ENCODE measurements at places on chromosomes 16 and 17.
A peak's percentile ranks its signal among the peaks of the same experiment; 100 is the strongest.

DNA sequence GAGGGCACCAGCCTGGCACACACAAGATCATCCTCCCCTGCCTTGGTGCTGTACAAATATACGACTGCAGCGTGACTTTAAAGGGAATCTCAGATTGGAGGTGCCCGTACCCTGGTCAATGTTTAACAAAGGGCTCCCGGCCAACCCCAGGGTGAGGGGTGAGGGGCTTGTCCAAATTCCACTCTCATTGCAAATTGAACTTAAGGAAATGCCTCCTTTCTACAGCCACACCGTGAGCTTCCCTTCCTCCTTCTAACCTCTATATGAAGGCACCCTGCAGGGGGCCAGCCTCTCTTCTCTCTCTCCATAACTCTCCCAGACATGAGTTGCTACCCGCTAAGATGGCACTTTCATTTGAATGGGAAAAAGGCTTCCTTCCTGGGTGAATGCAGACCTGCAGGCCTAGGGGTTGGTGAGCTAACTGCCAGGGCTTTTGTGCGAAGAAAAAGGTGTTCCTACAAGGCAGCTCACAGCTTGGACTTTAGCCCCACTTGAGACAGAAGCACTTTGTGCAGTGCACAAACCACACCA lies 76.6 kb downstream of the IRF8 start:
- DNase-seq, result no peak

DNA sequence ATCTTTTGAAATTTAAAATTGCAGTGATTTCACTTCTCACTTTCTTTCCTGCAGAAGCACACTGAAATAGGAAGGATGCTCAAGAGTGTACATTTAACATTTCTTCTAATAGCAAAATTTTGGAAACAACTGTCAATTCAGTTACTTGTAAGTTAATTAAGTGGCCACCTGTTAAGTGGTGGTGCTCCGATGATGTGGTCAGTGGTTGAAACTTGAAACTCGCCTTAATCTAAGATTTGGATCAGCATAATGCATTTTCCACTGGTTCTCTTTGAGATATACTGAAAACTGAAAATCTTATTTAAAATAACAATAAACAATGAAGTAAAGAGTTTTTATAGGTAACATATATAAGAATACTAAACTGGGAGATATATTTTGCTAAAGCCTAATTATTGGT lies 7.0 kb upstream of the MYH8 start:
- no peak for DNase-seq

DNA sequence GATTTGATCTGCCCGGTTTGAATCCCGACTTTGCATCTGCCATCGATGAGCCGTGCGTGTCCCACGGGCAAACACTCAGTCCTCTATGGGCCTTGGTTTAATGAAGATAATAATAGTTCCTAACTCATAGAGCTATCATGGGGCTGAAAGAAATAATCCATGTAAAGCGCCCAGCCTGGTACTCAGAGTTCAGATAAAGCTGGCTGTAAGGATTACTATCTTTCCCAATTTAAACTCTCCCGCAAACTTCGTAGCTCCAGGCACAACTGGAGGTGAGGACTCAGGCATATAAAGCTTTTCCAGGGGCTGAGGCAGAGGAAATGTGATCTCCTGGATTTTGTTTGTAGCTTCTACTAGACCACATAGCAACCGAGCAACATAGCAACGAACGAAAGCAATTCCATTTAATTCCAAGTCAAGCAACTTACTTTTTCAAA lies 16.3 kb downstream of the ALOX15 start:
- no peak for DNase-seq

GRCh38 chr17:61456688-61457225 lies 4.5 kb downstream of the TBX4 start:
- DNase-seq, result no peak

DNA sequence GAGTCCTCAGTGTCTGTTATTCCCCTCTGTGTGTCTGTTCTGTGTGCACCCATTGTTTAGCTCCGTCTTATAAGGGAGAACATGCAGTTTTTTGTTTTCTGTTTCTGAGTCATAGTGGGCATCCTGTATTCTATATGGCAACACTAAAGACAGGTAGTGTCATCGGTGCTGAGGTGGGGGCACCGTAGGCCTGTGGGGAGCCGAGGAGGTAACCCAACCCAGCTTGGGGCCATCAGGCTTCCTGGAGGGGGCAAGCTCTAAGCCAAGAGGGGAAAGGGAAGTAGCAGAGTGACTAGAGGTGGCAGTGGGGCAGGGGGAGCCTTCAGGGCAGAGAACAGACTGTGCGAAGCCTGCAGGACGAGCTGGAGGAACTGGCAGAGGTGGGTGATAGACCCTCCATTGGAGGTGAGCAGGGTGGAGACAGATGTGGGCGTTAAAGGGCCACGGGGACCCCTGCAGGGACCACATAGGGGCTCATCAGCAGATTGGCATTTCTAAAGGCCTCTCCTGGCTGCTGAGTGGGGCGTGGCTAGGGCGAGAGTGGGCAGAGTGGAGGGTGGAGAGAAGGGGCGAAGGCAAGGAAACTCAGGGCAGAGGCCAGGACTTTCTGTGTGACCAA lies 36.5 kb downstream of the CPNE2 start:
- no peak for DNase-seq

DNA sequence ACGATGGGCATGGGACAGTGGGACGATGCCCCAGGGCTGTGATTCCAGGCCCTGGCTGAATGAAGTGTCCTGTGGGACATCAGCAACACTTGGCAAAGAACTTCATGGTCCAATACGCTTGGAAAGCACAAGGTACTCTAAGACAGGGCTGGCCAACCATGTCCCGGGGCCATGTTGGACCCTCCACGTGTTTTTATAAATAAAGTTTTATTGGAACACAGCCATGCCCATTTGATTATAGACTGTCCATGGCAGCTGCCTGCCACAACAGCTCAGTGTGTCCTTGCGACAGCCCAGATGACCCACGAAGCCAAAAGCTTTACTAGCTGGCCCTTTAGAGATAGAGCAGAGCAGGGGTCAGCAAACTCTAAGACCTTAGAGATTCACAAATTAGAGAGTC lies 282.1 kb downstream of the C16orf95 start:
- no peak for DNase-seq

GRCh38 chr16:22356930-22357634 lies 17.3 kb downstream of the CDR2 start:
- no peak for DNase-seq

DNA sequence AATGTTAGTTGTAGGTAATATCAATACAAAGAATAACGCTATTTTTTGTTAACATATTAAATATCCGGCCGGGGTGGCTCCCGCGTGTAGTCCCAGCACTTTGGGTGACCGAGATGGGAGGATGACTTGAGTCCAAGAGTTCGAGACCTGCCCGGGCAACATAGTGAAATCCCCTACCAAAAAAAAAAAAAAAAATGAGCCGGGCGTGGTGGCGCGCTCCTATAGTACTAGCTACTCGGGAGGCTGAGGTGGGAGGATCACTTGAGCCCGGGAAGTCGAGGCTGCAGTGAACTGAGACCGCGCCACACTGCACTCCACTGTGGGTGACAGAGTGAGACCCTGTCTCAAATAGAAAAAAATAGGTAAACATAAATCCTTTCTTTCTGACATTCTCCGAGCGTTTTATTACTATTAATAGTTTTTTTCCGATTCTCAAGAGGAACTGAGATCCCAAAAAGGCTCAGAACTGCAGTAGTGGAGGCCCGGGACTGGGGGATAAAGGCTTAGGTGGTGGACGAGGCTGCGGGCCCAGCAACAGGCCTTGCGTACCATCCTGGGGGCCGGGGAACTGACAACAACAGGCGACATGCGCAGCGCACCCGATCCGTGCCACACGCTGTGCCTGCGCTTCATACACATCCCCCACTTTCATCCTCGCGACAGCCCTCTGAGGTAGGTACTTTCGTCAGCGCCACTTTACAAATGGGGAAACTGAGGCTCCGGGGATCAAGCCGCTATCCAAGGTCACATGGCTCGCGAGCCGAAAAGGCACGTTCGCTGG lies 919 bp downstream of the N4BP1 start:
- no peak for DNase-seq

GRCh38 chr17:64063088-64063487 lies 42.7 kb upstream of the ICAM2 start:
- no peak for DNase-seq

- DNase-seq, result no peak
Measured at GRCh38 chr16:28062261-28062846, 1.2 kb downstream of the GSG1L start.

GRCh38 chr16:23052908-23053580 lies 96.2 kb downstream of the USP31 start:
- DNase-seq, result no peak

GRCh38 chr17:15659236-15659635 lies 24.9 kb downstream of the TRIM16 start:
- DNase-seq, result no peak

DNA sequence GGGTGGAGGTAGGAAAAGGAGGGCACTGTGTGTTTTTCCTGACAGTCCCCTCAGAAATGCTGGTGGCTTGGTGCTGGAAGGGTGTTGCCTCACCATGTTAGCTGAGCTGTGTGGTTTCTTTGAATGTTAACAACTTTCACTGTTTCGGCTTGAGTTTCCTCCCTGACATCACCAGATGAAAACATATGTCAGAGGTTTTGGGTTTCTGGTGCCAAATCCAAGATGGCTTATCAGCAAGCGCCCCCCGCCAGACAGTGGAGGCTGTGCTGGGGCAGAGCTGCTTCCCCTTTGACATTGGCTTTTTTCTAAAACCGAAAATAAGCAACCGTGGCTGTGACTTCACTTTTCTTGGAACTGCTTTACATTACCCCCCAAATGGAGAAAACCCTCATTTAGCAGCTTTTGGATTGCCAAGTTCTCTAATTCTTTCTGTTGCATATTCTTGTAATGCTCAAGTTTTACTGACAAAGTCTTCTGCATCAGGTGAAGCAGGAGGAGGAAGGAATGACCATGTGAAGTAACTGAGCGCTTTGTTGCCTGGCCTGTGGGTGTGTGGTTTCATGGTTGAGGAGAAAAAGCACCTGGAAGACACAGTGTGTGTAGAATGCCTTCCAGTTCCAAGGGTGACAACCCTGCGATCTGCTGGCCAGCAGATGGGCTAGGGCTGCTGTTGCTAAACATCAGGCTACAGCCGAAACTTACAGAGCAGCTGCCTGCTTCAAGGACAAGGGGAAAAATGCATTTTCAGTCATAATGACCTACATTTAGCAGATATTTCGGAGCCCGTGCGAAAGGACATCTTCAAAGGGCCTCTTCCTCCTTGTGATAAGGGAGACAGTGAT lies 9.7 kb downstream of the RMI2 start:
- DNase-seq, result no peak

- DNase-seq, result peak; percentile 70
Measured at GRCh38 chr17:43021741-43022512, at the start of gene VAT1. VAT1 (minus strand) TSS chr17:43022385; CDS start chr17:43022322, 63 bp downstream.

GRCh38 chr16:67481561-67482232 lies 740 bp upstream of the ATP6V0D1 start:
- no peak for DNase-seq

GRCh38 chr16:88705801-88706228 lies 393 bp downstream of the RNF166 start:
- DNase-seq, result no peak

- DNase-seq, result no peak
Measured at GRCh38 chr16:16923479-16923878, 544.5 kb downstream of the NPIPA7 start.

DNA sequence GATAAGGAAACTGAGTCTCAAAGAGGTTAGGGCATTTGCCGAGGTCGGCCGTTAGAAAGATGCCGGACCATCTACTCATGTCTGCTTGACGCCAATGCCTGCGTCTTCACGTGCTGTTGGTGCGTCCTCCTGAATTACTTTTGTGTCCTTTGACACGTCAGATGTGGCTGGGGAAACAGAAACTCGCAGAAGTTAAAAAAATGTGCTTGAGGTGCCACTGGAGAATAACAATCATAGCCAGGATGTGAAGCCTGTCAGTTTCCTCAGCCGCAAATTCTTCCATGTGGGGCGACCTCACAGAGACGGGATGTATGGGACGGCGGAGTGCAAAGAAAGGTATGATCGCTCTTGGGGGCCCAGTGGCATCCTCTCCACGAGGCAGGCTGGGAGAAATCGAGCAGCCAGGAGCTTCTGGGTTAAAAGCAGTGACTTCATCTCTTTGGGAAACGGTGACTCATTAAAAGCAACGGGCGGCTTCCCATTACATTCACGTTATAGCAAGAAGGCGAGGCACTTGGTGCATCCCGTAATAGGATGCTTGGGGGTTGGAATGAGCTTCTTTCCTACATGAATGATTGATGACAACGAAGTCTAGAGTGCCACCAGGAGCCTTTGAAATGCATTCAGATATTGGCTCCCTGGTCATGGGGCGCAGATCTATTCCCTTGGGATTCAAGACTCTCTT lies 67.8 kb downstream of the BMERB1 start:
- no peak for DNase-seq
